ENCODE measurements at places on chromosomes 2 and 18.
A peak's percentile ranks its signal among the peaks of the same experiment; 100 is the strongest.

DNA sequence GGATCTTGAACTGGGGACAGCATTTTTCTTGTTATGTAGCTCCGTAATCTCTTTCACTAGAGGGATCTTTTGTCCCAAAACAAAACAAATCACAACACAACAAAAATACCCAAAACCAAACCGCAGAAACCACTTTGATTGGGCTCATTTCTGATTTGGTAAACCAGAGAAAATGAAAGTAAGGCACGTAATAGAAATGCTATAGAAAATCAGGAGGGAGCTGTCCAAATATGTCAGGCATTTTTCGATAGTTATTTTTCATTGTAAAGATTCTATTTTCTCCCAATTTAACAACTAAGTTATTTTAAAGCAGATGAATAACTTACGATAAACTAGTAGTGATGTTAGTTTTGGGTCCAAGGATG lies 406.5 kb downstream of the XIRP2 start:
- DNase-seq, result no peak

GRCh38 chr2:132951008-132951714 lies 281.2 kb upstream of the LYPD1 start:
- DNase-seq, result peak; percentile 86

DNA sequence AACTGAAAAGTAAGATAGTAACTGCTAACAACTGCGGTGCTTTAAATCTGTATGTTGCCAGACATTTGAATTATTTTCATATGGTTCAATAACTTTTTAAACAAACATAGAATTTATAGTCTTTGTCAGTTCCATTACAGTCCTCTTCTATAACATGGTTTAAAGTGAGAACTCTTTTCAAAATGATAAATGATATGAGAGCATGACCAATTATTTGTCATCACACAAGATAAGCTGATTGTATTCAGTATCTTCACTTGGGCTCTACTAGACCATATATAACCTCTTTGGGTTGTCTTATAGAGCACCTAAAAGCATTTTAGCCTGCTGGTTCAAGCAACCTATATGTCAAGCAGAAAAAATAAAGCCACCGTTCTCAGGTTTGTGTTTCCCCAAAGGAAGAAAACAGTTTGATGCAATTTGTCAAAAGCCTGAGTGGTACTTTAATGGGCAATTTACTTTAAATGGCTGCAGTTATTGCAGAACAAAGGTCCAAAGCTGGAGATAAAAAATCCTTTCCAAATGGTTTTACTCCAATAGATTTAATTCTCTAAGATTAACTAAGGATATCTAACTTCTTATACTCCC lies 298.4 kb downstream of the FSIP2 start:
- DNase-seq, result no peak

GRCh38 chr18:38698088-38698487 lies 1132.5 kb upstream of the CELF4 start:
- no peak for DNase-seq

GRCh38 chr2:214158851-214159250 lies 252.0 kb upstream of the VWC2L start:
- no peak for DNase-seq

DNA sequence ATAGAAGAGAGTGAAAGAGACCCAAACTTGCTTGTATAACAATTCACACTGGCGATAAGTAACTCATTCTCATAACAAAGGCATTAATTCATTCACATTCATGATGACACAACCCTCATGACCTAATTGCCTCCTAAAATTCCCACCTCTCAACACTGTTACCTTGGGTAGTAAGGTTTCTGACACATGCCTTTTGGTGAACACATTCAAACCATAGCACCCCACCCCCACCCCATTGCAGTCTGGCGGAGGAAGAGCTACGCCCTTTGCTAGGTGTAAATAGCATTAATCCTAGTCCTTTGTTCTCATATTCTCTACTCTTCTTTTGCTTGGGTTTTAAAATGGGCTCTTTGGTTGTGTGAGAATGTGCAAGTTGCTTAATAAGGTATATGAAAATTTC lies 361.5 kb downstream of the DSEL start:
- no peak for DNase-seq

- DNase-seq, result no peak
These were observed 46.7 kb downstream of the ANO7 start for GRCh38 chr2:241234962-241235740.

All from NCI-H82 (cell line).